ENCODE measurements at places on chromosomes 6 and 20.

DNA sequence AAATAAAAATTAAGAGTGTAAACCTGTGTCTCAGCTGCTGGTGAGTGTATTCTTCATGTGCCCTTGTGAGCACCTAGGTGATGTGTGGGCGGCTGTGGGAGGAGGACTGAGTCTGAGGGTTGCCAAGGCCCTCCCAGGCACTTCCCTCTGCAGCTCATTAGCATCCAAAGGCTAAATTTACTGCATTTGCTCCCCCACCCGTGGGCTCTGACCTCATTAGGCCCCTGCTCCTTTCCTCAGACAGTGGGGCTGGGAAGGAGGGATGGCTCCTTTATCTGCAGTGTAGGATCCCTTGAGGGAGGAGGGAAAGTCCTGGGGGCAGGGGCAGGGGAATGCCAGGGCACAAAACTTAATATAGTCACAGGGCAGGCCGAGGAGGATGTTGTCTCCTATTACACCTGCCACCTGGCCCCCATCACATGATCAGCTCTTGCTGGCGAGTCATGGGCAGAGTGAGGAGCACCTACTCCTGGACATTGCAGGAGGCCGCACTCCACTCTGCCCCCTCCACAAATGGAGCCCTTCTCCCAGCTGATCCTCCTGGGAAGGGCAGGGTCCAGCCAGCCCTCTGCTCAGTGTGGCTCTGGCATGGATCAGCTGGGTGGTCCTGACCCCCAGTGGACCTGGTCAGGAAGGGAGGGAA lies 133.2 kb downstream of the MRPL14 start:
- no peak for DNase-seq

GRCh38 chr6:41051873-41052272 lies 1.1 kb upstream of the APOBEC2 start:
- no peak for DNase-seq

DNA sequence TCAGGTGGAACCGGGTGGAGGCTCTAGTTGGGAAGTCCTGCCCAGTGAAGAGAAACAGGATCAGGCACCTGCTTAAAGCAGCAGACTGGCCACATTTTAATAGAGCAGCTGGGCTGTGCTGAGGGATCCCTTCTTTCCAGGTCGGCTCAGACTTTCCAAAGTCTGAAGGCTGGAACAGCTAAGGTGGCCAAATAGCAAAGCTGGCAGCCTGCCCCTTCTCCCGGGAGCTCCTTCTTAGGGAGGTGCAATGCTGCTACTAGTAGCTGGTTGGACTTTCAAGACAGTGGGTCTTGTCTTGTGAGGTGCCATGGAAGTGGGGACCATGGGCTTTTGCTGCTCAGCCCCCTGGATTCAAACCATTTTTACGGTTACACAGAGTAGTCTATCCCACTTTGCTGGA lies 30.7 kb upstream of the CST5 start:
- DNase-seq = no peak

DNA sequence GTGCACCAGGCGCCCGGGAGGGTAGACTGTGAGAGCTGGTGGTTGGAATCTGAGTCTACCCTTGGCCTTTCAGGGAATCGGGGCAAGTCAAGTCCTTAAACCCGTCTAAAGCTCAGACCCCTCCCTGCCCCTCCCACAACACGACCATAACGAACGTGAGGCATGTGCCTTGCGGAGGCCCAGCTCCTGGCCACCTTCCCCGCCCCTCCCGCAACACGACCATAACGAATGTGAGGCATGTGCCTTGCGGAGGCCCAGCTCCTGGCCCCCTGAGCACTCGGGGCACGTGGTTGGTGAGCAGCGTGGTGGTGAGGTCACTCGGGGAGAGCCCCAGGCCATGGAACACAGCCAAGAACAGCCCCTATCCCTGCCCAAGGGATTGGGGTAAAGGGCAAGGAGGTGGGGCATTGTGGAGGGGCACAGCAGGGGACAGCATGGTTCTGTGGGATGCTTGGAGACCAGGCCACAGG lies 132.2 kb downstream of the TAF4 start:
- DNase-seq = no peak

GRCh38 chr20:54549658-54550326 lies 74.4 kb downstream of the DOK5 start:
- DNase-seq = no peak

DNA sequence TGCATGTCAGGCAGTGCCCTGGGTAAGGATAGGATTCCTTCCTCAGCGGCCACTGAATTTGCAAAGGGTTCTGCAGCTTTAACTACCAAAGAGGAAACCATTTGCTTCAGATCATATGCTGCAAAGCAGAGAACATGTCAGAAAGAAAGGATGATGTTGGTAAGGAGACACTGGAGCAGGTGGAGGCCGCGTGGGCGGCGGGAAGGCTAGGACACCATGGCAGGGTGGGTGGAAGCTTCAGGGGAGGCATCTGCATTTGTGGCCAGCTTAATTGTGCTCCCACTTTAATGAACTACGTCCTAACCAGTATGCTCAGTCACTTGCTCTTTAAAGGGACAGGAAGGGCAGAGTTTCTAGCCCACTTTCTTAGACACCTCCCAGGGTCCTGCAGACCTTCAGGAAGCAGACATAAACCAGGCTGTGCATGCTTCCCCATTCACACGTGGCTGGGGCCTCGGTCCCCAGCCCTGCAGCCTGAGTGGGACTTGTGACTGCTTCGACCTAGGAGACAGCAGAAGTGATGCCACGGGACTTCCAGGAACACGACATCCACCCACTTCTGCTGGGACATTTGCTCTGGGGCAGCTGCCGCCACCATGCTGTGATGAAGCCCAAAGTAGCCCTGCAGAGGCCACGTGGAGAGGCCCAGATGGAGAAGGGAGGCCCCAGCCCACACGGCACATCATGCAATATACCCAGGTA lies 76.1 kb downstream of the GINS1 start:
- DNase-seq = no peak

- no peak for DNase-seq
These were observed 31.4 kb downstream of the FOXP4 start for GRCh38 chr6:41577356-41578216.

DNA sequence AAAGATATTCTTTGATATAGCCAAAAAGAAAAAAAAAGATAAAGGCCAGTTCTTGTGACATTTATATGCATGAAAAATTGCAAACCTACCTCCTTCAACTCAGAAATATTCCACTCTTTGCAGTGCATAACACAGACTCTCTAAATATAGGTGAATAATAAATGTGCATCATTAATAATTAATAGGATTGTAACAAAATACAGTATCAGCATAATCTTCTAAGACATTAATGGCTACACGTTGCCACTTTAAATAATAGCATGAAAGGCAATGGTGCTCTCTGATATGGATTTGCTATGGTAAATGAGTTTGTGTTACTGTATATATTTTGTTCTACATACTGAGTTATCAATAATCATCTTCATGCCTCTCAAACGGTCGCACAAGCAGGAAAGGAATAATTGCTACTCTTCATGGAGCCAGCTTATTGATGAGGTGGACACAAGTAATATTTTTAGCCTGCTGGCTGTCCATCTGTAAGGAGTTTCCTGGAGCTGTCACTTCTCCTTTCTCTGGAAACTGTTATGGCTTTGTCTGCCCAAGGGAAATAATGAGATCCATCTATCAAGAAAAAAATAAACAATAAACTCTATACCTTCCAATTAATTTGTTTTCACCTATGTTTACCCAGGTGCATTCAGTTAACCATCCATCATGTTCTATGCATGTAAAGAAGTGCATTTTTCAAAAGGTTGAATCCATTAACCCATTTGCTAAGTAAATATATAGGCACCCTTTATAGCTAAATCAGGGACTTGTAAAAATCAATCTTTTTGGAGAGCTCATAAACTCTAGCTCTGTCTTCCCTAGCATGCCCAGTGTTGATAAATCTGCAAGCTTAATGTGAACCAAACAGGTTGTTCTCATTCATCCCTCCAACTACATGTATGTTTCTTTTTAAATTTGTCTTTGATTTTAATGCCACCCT lies 253.0 kb downstream of the NKAIN2 start:
- no peak for DNase-seq

- no peak for DNase-seq
These were observed 44.0 kb downstream of the B4GALT5 start for GRCh38 chr20:49669601-49670189.

- no peak for DNase-seq
These were observed 8.0 kb upstream of the IER3 start for GRCh38 chr6:30752157-30752927.

DNA sequence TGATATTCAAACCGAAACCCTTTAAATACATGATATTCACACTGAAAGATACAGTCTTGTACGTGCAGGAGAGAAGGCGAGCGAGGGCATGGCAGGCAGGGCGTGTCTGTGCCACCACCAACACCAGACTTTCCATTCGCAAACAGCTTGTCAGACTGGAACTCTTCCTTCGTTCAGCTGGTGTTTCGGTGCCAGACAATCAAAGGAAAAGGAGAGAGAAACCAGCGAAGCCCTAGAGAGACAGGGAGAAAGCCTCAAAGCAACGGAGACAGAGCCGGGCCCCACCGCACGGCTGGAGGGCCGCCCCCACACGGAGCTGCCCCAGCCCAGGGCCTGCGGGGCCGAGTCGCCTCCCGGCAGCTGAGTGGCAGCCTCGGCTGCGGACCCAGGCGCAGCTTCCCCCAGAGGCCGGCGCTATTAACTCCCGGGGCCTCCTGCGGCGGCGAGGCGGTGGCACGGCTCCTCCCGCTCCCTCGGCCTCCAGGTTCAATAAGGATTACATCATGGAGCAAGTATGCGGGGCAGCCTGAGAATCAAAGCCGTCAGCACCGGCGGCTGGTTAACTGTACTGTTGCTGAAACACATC lies 32.1 kb upstream of the NR2E1 start:
- DNase-seq = peak; percentile 37

GRCh38 chr6:127119102-127120022 lies 891 bp downstream of the RSPO3 start:
- DNase-seq = no peak

DNA sequence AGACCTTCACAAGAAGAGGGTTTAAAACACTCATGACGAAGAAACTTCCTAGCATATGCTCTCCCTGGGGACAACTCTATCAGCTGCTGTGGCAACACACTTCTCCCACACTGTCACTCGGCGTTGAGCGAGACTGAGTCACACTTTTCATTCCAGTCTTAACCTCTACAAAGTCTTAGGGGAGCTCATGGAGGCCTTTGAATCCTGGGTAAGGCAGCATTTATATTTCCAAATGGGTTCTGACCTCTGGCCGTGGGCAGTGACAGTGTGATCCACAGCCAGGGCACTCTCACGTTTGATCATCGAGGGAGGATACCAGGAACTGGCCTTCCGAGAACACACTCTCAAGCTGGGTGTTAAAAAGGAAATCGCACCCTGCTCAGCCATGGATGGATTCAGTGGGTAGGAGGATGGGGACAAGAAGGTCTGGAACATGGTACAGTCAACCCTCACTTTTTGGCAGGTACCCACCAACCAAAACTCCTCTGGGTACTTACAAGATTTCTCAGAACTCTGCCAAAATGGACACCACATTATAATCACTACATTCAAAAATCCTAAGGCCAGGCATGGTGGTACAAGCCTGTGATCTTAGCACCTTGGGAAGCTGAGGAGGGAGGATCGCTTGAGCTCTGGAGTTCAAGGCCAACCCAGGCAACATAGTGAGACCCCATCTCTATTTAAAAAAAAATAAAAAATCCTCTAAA lies 19.6 kb downstream of the RRBP1 start:
- no peak for DNase-seq

- DNase-seq = no peak
These were observed 170.0 kb downstream of the FOXA2 start for GRCh38 chr20:22414305-22414742.

- DNase-seq = no peak
These were observed 254.7 kb downstream of the TSHZ2 start for GRCh38 chr20:53226826-53227225.

DNA sequence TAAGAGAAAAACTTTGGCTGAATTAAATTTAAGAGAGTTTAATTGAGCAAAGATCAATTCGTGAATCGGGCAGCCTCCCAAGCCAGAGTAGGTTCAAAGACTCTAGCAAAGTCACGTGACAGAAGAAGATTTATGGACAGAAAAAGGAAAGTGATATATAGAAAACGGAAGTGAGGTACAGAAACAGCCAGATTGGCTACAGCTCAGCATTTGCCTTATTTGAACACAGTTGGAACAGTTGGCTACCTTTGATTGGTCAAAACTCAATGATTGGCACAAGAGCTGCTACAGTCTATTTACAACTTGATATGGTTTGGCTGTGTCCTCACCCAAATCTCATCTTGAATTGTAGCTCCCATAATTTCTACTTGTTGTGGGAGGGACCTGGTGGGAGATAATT lies 102.6 kb downstream of the PLG start:
- no peak for DNase-seq

DNA sequence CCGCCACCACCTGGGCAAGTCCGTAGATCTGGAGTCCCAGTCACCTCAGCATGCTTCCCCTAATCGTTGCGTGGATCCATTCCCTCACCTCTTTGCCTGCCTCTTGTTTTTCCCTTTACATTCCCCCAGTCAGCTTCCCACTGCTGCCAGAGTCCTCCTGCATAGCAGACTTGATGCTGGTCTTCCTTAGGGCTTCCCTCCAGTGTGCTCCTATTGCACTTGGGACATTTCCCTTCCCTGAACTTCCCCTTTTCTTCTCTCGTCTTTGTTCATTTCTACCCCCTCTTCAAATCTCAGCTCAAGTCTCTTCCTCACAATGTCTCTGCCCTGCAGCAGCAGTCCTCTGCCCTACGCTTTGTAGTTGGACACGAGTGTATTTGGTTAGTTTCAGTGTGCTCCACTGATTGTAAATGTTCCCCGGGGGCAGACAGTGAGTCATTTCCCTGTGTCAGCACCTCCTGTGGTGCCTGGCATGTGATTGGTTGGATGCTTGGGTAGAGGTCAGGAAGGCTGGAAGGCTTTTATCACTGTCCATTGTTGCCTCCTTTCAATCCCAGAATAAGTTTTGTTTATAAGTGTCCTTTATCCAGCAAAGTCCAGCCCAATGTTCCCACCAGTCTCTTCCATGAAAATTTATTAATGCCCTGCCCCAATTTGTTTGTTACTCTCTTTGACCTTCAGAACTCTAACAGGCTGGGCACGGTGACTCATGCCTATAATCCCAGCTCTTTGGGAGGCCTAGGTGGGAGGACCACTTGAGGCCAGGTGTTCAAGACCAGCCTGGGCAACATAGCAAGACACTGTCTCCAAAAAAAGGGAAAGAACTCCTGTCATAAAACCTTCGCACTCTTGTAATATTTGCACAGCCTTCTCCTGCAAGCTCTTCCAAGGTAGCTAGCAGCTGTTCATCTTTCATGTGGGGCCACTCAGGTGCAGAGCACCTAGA lies 38.3 kb downstream of the FAM120B start:
- DNase-seq = peak; percentile 20

- no peak for DNase-seq
These were observed 244.2 kb downstream of the NRN1 start for GRCh38 chr6:5762561-5762968.

Data from stimulated activated CD4-positive, alpha-beta T cell treated with anti-CD3 and anti-CD28 coated beads, Interleukin-1b, Interleukin-23, amount 100 ng/mL, for 48 hours (primary cell).